ENCODE measurements at places on chromosomes 7 and 10. TPM values are rescaled to one million over a fixed set of nuclear protein-coding genes. Genes with fewer than 3 reads are reported as not detected.

DNA sequence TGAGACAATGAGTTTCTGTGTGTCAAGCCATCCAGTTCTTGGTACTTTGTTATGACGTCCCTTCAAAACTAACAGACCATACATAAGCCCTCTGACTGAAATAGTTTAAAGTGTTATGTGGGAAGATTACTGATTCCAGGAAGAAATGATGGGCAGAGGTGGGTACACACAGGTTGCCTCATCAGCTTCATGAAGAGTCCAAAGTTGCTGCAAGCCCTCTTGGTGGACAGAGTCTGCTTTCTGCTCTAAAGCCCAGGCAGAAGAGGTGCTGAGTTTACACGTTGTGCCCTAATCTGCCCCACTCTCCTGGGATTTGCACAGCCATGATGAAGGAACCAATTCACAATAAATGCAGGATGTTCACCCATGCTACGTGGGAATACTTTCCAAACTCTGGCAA, 187.4 kb downstream of the PARD3 start:
- no peak overlapping the region for H3K4me3 ChIP-seq
- H3K36me3 ChIP-seq = no peaks in the 10 kb centered on the region
- no peak for DNase-seq
- peaks cover 24% of the 10 kb centered on the region for H3K4me1 ChIP-seq

GRCh38 chr7:34108165-34108564, 202.8 kb downstream of the BMPER start:
- no peak for DNase-seq
- H3K4me1 ChIP-seq = peaks cover 38% of the 10 kb centered on the region
- H3K27ac ChIP-seq = peak overlapping the region; percentile 61
- H3K27me3 ChIP-seq = no peaks in the 10 kb centered on the region

GRCh38 chr10:71423250-71423649, 26.5 kb downstream of the CDH23 start:
- H3K27ac ChIP-seq = no peak overlapping the region
- no peak for DNase-seq
- no peaks in the 10 kb centered on the region for H3K36me3 ChIP-seq
- H3K4me3 ChIP-seq = no peak overlapping the region

GRCh38 chr7:100163006-100163531, 4.5 kb upstream of the TRAPPC14 start:
- DNase-seq = no peak
- H3K27me3 ChIP-seq = no peaks in the 10 kb centered on the region
- H3K4me1 ChIP-seq = peaks cover 8% of the 10 kb centered on the region
- no peak overlapping the region for H3K4me3 ChIP-seq
- H3K27ac ChIP-seq = no peak overlapping the region
- no peaks in the 10 kb centered on the region for H3K36me3 ChIP-seq

DNA sequence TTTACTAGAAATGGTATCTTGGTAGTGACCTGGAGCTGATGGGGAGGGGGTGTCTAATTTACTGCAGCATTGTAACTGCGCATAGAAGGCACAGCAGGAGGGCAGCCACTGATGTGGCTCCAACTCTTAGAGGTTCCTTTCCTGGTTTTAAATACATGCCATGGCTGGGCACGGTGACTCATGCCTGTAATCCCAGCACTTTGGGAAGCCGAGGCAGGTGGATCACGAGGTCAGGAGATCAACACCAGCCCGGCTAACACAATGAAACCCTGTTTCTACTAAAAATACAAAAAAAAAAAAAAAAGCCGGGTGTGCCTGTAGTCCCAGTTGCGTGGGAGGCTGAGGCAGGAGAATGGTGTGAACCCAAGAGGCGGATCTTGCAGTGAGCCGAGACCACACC, 19.2 kb upstream of the SEC61G start:
- no peaks in the 10 kb centered on the region for H3K36me3 ChIP-seq
- DNase-seq = no peak
- no peak overlapping the region for H3K4me3 ChIP-seq
- H3K27me3 ChIP-seq = no peaks in the 10 kb centered on the region

- no peak overlapping the region for H3K27ac ChIP-seq
- DNase-seq = no peak
- no peaks in the 10 kb centered on the region for H3K4me1 ChIP-seq
- no peak overlapping the region for H3K4me3 ChIP-seq
- H3K36me3 ChIP-seq = no peaks in the 10 kb centered on the region
These were observed 25.7 kb downstream of the SNX8 start for GRCh38 chr7:2288503-2288902.

- peaks cover 3% of the 10 kb centered on the region for H3K4me1 ChIP-seq
- DNase-seq = no peak
- H3K27ac ChIP-seq = no peak overlapping the region
- H3K4me3 ChIP-seq = no peak overlapping the region
These were observed 5.4 kb downstream of the TBATA start for GRCh38 chr10:70779511-70780369.

DNA sequence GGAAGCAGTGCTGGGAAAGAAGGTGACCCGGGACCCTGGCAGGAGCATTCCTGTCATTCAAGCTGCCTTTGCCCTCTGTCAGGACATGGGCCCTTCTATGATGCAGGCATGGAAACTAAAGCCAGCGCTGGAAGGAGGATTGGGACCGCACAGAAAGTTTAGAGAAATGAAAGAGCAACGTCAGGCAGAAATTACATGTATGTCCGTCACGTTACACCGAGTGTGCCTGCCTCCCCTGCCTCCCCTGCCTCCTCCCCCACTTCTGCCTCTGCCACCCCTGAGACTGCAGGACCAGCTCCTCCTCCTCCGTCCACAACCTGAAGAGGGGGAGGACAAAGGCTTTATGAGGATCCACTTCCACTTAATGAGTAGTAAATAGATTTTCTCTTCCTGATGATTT, 13.9 kb upstream of the PWWP2B start:
- H3K27me3 ChIP-seq = no peaks in the 10 kb centered on the region
- no peak overlapping the region for H3K27ac ChIP-seq
- no peaks in the 10 kb centered on the region for H3K36me3 ChIP-seq
- no peak for DNase-seq
- H3K4me3 ChIP-seq = no peak overlapping the region

DNA sequence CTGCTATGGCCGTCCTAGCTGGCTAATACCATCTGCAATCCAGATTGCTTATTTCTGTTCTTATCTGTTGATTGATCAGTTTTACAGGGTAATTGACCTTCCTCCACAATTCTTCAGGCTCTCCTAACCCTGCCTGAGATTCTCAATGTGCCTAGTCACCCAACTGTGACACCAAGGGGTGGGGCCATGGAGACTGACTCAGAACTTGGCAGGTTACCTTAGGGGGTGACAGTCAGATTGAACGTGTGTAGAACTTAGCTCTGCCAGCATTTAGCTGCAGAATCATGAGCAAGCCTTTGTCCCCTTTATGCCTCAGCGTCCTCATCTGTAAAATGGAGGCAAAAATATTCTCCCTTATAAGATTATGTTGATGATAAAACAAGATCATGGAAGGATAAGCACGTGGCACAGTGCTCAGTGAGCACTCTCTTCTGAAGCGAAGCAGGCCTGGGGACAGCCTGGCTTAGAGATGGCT, 19.1 kb upstream of the LEP start:
- H3K27ac ChIP-seq = no peak overlapping the region
- peaks cover 30% of the 10 kb centered on the region for H3K27me3 ChIP-seq
- no peak overlapping the region for H3K4me3 ChIP-seq
- H3K4me1 ChIP-seq = no peaks in the 10 kb centered on the region
- no peak for DNase-seq

DNA sequence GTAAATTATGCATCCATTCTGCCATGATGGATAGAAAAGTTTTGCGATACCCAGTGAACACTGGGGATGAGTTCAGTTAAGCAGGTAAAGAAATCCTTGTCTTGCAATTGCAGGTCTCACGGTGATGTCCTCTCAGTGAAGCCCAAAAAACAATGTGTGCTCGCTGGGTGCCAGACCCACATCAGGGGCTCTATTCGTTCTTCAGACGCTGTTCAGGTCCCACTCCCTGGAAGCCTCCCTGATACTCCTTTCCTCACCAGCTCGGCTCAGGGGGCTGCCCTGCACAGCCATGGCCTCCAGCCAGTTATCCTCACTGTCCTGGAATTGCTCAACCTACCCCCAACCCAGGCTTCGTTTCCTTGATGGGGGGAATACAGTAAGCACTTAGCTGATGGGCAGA, 323.5 kb downstream of the ADARB2 start:
- no peak overlapping the region for H3K4me3 ChIP-seq
- no peak for DNase-seq
- no peaks in the 10 kb centered on the region for H3K4me1 ChIP-seq

- no peak for DNase-seq
- no peaks in the 10 kb centered on the region for H3K27me3 ChIP-seq
- no peaks in the 10 kb centered on the region for H3K36me3 ChIP-seq
- H3K4me1 ChIP-seq = no peaks in the 10 kb centered on the region
These were observed 38.6 kb upstream of the TNKS2 start for GRCh38 chr10:91759581-91759986.

DNA sequence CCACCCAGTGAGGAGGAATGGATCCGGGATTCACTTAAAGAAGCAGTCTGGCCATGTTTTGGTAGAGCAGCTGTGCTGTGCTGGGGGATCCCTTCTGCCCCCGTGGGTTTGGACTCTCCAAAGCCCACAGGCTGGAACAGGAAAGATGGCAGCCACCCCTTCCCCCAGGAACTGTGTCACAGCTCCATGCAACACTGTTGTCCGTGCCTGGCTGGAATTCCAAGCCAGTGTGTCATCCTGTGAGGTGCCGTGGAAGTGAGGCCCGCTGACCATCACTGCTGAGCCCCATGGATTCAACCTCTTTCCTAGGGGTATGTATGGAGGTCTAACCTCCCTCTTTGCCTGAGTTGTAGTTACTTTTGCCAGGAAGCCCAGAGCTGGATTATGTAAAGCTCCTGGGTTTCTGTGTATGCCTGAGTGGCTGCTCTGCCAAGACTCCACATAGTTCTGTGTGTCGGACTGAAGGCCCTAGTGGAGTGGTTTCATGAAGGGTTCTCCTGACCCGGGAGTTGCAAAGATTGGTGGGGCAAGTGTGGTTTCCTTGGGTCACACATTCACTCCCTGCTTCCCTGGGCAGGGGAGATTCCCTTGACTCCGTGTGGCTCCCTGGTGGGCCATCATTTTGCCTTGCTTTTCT, 35.1 kb upstream of the PCGF5 start:
- H3K4me1 ChIP-seq = no peaks in the 10 kb centered on the region
- H3K27ac ChIP-seq = no peak overlapping the region
- H3K27me3 ChIP-seq = no peaks in the 10 kb centered on the region
- no peak overlapping the region for H3K4me3 ChIP-seq
- no peak for DNase-seq
- H3K36me3 ChIP-seq = no peaks in the 10 kb centered on the region

DNA sequence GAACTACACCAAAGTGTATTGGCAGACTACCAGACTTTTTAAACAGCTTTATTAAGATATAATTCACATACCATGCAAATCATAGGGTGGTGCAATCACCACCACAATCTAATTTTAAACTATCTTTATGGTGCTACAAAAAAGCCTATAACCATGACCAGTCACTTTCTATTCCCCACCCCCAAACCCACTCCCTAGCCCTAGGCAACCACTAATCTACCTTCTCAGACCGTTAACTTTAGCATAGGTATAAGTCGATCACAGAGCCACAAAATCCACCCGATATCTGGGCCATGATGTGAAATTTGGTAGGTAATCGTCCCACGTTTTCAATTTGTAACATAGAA, 536 bp upstream of the POM121 start:
- peak overlapping the region; percentile 55 for H3K4me3 ChIP-seq
- H3K36me3 ChIP-seq = peaks cover 30% of the 10 kb centered on the region
- no peaks in the 10 kb centered on the region for H3K27me3 ChIP-seq
- DNase-seq = no peak
- H3K4me1 ChIP-seq = peaks cover 5% of the 10 kb centered on the region

DNA sequence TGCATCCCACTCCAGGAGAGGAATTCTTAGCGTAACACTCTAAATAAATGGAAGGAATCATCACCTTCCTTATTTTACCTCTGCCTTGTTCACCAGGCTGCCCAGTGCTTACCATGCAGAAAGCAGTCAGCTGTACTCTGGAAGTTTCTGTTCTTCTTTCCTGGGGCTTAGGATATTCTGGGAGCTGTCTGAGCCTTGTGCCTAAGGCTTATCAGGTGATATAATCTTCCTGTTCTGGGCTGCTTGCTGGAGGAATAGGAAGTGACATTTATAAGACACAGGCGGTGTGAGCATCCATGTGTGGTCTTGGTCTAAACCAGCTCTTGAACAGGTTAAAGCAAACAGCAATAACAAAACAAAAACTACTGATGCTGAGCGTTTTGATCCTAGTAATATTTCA, 13.5 kb downstream of the KCTD7 start:
- no peak overlapping the region for H3K4me3 ChIP-seq
- no peaks in the 10 kb centered on the region for H3K4me1 ChIP-seq
- H3K36me3 ChIP-seq = peaks cover 17% of the 10 kb centered on the region
- DNase-seq = no peak
- H3K27me3 ChIP-seq = no peaks in the 10 kb centered on the region

DNA sequence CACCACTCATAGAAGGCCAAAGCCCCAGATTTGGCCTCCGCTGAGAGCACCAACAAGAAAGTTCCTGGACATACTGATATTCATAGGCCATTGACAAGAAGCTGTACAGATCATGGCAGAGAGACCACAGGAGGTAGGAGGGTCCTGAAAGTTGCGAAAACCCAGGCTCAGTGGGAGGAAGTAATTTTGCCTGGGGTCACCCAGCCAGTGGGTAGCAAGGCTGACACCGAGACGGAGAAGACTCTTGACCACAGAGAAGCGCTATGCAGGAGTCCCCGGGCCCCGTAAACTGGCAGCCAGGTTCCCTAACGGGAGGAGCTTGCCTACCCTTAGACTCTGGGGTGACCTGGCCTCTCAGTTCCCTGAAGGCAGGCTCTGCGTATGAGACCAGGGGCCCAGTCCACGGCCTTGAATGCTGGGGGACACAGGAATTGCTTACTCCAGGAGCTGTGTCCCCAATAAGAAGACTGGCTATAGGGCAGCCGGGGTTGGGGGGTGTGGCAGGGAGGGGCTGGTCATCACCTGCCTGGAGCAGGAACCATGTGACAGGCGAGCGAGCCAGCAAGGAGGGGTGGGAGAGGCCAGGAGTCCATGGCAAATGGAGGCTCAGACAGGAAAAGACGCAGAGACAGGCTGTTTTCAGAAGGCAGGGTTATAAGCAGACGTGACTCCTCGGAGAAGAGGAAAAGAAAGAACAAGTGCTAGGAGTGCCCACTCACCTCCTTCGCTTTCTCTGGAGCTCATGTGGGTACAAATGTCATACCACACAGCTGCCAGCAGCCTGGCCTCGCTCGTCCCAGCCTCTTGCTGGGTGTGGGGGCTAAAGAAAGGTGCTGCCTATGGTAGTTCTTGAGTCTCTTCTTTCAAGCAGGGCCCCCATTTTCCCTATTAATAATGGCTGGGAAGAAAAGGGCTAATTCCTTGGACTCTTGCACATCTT, 24.6 kb upstream of the NPFFR1 start:
- no peaks in the 10 kb centered on the region for H3K27me3 ChIP-seq
- no peaks in the 10 kb centered on the region for H3K4me1 ChIP-seq
- no peak for DNase-seq

GRCh38 chr10:83880252-83880791, 259.0 kb upstream of the GHITM start:
- no peak overlapping the region for H3K4me3 ChIP-seq
- H3K36me3 ChIP-seq = no peaks in the 10 kb centered on the region
- no peak overlapping the region for H3K27ac ChIP-seq
- H3K27me3 ChIP-seq = no peaks in the 10 kb centered on the region

The GPR158 gene
- total RNA-seq = 0.18 TPM

The ABCB4 gene
- total RNA-seq = 1.0 TPM

The CALML3 gene
- not detected for total RNA-seq

The CYP2C19 gene
- total RNA-seq = not detected

The SPDYE2 gene
- total RNA-seq = not detected

The TMEM229A gene
- 0.18 TPM for total RNA-seq

The FAM204A gene
- 40.4 TPM for total RNA-seq

The HGF gene
- 0.11 TPM for total RNA-seq
